ENCODE measurements at places on chromosomes 7 and 10.

- DNase-seq: no peak
These were observed 228.6 kb downstream of the MGMT start for GRCh38 chr10:129695671-129696070.

DNA sequence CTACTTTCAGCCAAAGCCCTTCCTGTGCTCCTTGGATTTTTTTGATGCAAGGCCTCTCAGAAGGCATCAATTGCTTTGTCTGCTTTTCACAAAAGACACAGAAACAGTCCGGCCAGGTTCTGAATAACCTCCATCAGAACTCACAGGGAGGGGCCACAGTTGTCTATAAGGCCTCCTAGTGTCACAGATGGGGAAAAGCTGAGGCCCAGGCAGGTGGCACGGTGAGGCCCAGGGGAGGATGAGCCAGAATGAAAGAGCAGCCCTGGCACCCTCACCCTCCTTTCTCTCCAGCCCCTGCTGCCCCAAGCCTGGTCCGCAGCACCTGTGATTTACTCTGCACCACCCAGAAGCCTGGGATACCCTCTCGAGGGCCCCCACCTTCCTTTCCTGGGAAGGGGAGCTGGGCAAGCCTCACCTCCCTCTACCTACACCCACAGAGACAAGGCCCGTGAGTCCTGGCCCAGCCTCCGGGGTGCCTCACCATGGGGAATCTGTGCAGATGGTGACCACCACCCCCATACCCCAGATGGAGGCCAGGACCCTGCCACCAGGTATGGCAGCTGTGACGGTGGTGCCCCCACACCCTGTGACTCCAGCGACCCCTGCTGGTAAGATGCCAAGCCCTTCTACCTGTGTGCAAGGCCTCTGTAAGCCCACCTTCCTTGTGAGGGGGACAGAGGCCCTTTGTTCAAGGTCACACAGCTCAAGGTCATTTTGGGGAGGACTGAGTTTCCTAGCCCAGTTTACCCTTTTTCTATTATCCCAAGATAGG, 26.2 kb upstream of the ZNF467 start:
- DNase-seq: peak; percentile 35

GRCh38 chr10:78729800-78730199, 339.0 kb upstream of the ZMIZ1 start:
- no peak for DNase-seq

- DNase-seq: peak; percentile 32
These were observed 97.9 kb upstream of the KLF14 start for GRCh38 chr7:130831817-130832481.

DNA sequence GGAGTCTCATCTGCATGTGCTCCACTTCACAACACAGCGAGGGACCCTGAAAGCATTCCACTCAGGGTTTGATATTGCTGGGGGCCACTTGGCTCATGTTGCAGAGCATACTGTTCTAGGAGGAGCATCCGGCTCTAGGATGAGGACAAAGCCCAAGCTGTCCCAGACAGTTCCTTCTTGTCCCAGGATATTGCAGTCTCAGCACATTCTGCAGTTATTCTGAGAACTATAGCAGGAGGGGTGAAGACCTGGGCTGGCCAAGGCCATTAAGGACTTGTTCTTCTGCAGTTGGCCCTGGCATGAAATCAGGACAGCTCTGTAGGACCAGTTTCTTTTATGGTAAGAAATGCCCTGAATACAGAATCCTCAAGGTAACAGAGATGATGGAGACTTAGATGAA, 48.9 kb upstream of the C10orf120 start:
- no peak for DNase-seq

DNA sequence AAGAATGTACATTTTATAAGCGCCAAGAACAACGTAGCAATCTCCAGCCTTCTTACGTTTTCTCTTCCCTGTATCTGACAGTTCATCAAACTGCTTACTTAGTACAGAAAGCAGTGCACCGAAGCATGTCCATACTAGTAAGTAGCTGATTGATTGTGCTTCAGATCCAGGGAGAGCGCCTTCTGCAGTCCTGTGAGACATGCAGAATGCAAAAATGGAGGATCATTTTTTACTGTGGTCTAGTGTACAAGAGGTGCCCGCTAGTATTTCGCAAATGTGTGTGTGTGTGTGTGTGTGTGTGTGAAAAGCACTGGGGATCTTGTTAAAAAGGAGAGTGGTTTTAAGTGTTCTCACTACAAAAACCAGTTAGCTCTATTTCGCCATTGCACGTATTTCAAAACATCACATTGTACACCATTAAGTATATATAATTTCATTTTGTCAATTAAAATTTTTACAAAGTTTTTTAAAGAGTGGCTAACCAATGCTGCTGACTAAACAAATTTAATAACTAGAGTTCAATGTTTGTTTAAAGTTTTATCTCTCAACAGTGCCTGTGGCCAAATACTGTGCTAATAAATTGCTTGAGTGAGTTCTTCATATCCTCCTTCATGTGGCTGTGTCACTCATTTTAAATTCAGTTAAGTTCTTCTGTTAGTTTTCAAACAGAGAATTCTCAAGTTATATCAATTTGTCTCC, 99.6 kb downstream of the ZMYND11 start:
- no peak for DNase-seq

DNA sequence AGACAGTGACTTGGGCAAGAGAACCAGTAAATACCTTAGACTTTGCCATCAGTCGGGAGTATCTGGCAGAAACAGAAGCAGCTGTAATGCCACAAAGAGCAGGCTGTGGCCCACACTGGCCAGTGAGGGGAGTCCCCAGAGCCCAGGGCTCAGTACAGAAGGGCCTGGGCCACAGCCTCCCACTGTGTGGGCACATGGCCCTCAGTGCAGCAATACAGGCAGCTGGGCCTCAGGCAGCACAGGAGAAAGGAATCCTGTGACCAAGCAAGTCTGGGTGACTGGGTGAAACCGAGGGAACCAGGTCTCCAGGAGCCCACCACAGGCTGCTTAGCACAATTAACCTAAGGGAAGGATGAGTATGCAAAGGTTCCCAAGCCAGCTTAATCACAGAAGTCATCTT, 14.0 kb downstream of the WDR91 start:
- no peak for DNase-seq

- peak; percentile 15 for DNase-seq
These were observed 63.3 kb downstream of the NOC3L start for GRCh38 chr10:94299417-94299816.

DNA sequence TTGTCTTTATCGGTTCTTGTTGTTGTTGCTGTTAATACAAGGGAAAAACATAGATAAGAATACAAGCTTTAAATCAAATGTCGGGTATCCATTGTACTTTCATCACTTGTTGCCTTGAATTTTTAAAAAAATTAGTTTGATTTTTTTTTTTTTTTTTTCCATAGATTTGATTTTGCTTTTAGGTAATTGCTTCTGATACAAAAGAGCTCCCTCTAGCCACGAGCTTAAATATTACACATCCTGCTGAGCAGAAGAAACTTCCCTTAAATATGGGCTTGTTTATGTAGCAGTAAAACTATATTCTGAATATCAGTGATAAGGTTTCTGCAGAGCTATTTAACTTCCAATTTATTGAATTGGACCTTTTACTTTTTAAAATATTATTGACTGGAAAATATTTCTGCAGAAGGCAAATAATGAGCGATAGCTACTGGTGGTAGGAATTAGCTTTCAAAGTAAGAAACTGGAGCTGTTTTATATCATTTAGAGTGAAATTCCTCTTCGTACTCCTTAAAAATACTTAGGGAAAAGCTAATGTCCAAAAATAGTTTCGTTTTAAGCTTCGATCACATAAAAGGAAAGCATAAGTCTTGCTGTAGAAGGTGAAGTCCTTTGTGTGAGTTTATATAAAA, 216.9 kb downstream of the POLR1F start:
- no peak for DNase-seq

GRCh38 chr7:108584211-108584610, 14.5 kb downstream of the DNAJB9 start:
- DNase-seq: no peak

DNA sequence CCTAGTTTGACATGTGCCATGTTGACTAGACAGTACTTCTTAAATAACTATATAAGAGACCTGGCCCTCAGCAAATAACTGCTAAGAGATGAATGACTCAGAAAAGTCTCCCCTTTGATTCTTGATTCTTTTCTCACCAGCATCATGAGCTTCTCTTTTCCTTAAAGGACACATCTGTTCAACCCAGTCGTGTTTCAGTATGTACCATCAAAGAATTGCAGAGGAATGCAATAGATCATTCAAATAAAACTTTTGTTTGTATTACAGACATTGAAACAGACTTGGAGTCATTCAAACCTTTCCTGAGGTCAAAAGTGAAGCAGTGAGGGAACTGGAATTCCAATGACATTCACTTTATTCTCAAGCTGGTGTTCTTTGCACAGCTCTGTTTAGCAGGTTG, 598.3 kb upstream of the GHITM start:
- no peak for DNase-seq

DNA sequence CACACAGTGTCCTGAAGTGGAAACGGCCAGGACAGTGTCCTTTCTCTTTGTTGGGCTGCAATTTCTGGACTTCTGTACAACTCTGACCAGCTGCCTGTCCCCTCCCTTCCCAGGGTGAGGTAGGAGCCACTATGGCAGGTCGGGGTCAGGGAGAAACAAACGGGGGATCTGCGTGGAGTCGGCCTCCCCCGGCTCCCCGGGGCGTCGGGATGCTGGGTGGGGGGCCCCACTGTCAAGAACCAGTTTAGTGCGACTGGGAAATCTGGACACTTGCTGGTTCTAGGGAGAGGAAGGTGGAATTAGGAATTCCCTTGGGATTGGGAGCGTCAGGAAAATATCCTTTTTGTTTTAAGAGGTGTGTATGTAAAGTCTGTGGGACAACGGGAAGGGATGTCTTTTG, 567 bp downstream of the SYCE1 start:
- no peak for DNase-seq

- no peak for DNase-seq
These were observed 141.5 kb downstream of the MTPAP start for GRCh38 chr10:30207485-30208052.

- DNase-seq: no peak
These were observed 47.6 kb upstream of the NANOS1 start for GRCh38 chr10:118981946-118982345.

- DNase-seq: peak; percentile 21
These were observed 1277.1 kb downstream of the GATA3 start for GRCh38 chr10:9331583-9332008.

DNA sequence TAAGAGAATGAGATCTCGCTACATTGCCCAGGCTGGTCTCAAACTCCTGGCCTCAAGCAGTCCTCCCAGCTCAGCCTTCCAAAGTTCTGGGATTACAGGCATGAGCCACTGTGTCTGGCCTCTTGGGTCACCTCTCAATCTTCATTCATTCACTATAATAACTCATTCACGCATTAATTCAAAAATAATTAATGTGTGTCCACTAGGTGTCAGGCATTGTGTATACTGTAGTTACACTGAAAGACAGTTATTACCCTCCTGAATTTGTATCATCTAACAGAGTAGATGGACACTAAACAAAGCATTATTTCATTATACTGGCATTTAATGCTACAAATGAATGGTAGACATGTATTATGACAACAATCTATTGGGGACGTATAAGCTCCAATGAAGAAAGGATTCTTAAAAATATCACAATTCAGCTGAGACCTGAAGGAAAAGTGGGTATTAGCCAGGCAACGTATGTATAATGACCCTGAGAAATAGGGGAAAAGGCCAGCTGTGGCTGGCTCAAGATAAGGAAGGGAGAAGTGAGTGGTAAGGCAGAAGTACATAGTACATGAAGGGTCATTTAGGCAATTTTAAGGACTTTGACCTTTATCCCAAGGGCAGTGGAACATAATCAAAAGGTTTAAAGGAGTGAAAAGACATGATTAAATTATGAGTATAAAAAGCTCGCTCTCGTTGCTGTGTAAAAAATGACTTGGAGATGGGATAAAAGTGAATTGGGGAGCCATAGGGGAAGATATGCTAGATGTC, 150.7 kb downstream of the BTAF1 start:
- no peak for DNase-seq

DNA sequence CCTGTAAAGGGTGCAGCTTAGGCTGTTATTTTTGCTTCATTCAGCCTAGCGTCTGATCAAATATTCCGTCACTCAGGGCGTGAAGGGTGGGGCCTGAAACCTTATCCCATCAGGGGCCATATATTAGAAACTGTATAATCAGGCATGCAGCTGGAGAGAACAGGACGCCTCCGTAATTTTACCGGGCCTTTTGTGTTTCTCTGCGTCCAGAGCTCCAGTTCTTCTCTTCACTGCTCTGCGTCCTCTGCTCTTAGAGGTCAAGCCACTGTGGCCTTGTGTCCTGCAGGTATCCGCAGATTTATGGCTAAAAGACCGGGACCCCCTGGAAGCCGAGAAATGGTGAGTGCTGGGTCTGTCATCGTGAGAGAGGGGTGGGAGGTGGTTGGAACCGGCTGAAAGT, at the start of gene ZNF735:
ZNF735 (plus strand) TSS at position 301 of the 400 bp plus-strand sequence; CDS start at position 301, 0 bp downstream.
- DNase-seq: no peak

- peak; percentile 70 for DNase-seq
These were observed 34.6 kb downstream of the CHST3 start for GRCh38 chr10:71998840-71999194.

DNA sequence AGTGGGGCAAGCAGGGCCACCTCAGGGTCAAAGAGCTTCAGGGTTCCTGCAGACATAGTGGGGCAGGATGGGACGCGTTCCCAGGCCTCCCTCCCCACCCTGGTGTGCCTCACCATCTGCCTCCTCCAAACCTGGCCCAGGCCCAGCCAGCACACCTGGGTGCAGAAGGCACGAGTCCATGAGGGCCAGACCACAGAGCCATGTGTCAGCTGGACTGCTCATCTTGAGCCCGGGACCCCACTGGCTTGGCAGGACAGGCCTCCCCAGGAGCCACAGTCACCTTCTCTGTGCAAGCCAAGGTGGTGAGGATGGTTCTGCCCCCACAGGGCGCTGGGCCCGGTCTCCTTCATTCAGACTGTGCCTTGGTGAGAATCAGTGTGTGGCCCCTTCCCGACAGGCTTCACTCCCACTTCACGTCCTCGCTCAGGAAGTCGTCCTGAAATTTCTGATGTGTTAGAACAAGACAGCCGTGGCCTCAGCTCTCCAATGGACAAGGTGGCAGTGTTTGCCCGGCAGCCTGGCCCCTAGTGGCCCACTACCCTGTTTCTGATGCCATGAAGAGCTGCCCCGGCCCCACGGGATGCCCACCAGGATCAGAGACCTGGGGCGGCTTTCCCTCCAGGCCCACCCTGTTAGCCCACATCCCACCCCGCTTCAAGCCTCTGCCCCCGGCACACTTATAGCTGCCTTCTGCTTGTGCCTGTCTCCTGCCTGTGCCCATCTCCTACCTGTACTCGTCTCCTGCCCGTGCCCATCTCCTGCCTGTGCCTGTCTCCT, 59.6 kb upstream of the EBF3 start:
- no peak for DNase-seq

- no peak for DNase-seq
These were observed 64.7 kb downstream of the KAT6B start for GRCh38 chr10:74891053-74891452.

GRCh38 chr10:5234106-5234860, 37.6 kb downstream of the AKR1C4 start:
- DNase-seq: peak; percentile 91

GRCh38 chr7:64885520-64886240, 17.4 kb upstream of the ZNF273 start:
- DNase-seq: no peak

GRCh38 chr10:26733750-26734568, 36.5 kb downstream of the PDSS1 start:
- peak; percentile 97 for DNase-seq

GRCh38 chr7:142332421-142332820, 74.6 kb upstream of the PRSS58 start:
- no peak for DNase-seq

- DNase-seq: peak; percentile 90
These were observed 557 bp downstream of the TMEM120A start for GRCh38 chr7:75993689-75994387.

All from HepG2 (cell line).